ENCODE measurements at places on chromosomes 7 and 10.
A peak's percentile ranks its signal among the peaks of the same experiment; 100 is the strongest.

DNA sequence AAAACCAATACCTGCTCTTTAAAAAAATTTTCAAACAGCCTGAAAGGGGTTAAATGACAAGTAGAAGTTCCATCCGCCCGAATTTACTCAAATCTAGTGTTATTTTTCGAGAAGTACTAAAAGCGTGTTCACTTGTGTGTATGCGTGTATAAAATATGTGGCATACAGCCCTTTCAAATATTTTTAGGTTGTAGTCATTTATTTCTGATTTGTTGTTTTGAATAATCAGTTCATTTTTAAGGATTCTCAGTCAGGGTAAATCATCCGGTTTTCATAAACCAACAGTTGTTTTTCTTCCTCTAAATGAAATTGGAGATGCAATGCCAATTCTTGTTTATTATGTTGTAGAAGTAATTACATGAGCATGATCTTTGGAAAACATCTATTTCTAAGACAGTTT, 6.9 kb upstream of the SUN1 start:
- no peak for ATAC-seq

- peak; percentile 49 for ATAC-seq
These were observed 147.6 kb downstream of the ARID5B start for GRCh38 chr10:62048919-62049623.

DNA sequence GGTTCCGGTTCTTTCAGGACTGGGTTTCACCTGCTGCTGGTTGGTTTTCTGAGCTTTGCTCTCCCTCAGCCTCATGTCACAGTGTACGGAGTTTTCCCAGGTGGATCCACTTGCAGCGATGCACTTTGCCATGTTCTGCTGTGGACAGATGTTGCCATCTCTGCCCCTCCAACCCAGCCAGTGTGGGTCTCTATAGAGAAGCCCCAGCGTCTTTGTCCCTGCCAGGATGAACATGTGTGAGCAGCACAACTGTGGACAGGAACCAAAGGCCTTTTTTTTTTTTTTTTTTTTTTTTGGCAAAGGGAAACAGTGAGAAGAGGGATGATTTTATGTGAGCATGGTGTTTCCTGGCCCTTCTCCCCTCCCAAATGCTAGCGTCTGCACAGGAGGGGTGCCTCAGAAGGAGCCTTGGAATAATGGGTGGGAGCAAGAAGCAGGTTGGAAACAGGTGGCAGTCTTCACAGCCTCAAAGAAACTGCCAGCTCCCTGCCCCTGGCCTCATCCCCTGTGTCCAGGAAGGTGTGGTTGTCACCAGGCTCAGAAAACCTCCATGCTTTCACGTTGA, 106.5 kb downstream of the RPS24 start:
- no peak for ATAC-seq

GRCh38 chr7:29297194-29297890, 102.8 kb downstream of the CHN2 start:
- ATAC-seq = no peak

DNA sequence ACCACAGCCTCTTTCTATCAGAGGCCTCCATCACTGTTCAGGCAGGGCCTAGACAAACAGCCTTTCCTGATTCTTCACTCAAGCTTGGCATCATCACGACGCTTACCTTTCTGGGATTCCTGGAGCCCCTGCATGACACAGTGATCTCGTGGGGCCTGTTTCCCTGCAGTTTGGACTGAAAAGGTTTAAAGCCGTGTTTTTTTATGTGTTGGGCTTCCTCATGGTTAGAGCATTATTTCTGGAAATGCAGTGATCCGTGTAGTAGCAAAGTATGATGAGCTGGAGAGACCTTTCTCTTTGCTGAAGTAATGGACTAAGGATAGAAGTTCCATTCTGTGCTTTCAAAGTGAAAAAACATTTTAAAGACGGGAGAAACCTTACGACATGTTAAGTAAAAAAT, 169.1 kb downstream of the BMPER start:
- no peak for ATAC-seq

GRCh38 chr10:103534621-103535498, 41.4 kb downstream of the NEURL1 start:
- ATAC-seq = no peak

GRCh38 chr7:99171731-99172130, 27.8 kb upstream of the SMURF1 start:
- no peak for ATAC-seq

- no peak for ATAC-seq
These were observed 293.5 kb downstream of the CDK14 start for GRCh38 chr7:90889644-90890043.

DNA sequence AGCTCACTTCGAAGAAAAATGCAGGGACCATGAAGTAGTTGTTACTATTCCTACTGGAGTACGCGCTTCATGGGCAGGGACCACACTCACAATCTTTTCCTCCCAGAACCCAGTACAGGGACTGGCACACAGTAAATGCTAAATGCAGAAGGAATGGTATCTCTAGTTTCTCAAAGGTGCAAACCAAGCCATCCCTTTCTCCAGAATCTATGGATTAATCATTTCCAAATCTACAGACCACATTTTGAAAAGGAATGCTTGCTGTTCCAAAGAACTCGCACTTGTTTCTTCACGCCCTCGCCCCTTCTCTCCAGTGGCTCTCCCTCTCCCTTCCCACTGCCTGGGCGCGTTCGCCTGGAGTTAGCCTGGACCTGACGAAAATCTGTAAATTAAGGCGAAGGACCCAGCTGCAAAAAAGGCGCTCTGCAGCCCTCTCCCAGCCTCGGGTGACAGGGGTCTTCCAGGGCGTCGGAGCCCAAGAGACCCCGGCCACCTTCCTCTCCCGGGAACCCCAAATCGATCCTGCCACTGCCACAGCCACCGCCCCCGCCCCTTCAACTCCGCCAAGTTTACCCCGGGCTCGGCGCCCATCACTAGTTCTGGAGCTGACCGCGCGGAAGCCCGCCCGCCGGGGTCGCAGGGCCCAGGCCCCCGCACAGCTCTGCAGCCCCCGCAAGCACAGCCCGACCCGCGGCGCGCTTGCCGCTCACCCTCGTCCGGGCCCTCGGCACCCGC, 527 bp downstream of the PDIA4 start:
- ATAC-seq = no peak

DNA sequence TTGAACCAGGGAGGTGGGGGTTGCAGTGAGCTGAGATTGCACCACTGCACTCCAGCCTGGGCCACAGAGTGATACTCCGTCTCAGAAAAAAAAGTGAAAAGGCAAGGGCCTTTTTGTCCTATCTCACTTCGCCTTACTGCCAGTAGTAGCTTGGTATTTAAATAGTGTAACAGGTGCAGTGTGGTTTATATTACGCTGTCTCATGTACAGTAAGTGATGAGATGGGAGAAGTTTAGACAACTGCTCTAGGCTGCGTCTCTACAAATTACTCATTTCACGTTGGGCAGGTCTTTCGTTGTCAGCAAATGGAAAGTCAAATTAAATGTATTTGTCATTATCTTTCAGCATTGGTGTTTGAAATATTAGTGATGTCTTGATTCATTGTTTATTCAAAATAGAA, 15.5 kb upstream of the PFKFB3 start:
- ATAC-seq = no peak

DNA sequence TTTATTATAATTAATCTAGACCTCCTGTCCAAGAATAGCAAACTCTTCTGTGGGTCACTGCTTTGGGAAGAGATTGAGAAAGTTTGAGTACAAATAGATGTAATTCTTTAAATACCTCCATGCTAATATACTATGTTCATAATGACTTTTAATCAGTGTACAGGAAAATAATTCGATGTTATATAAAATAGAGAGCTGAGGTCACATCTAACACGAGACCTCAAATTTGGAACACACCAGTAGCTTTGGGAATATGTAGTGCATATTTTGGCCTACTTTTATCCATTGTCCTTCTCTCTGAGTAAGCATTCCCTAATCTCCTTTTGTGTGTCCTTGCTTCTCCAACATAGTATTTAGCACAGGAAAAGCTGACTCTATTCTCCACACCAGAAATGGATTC, 27.3 kb upstream of the CABCOCO1 start:
- no peak for ATAC-seq

DNA sequence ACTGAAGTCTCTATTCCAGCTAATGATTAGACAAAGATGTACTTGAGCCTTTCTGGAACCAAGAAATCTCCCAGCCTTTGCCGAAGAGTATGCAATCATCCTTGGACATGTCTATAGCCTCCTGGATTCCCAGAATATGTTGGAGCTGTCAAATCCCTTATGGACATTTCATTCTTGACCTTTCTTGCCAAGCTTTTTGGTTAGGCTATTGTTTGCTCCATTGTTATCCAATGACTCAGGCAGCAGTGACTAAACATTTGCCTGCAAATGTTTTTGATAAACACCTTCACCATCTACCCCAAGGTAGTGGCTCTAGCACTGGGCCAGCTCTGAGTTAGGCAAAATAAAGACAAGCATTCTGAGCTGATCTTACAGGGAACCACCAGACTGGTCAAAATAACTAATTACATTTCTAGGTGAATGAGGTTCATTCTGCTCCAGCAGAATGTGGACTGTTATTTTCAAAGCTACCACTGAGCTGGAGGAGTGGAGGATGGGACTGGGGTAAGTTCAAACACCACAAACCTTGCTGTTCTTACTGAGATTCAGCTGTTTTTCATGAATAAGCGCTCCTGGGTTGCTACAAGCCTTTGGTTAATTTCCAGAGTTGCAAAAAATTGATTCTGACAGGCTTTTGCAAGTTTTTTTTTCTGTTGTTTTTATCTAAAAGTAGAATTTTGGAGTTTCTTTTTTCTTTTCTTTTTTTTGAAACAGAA, 81.0 kb downstream of the TMEM270 start:
- no peak for ATAC-seq

DNA sequence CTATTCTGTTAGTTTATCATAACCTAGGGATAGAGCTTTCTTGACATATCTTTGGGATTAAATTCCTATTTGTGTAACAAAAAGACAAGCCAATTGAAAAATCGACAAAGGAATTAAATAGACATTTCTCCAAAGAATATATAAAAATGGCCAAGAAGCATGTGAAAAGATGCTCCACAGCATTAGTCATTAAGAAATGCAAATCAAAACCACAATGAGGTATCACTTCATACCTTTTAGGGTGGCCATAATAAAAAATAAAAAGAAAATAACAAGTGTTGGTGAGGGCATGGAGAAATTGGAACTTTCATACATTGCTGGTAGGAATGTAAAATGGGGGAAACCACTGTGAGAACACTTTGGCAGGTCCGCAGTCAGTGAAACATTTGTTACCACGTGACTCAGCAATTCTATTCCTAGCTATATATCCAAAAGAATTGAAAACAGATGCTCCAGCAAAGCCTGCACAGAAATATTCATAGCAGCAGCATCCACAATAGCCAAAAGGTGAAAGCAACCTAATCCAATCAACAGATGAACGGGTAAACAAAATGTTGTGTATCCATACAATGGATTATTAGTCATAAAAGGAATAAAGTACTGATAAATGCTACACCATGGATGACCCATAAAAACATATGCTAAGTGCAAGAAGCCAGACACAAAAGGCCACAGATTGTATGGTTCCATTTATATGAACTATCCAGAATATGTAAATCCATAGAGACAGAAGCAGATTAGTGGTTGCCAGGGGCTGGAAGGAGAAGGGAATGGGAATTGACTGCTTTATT, 20.5 kb downstream of the SPAG6 start:
- ATAC-seq = no peak
